ENCODE measurements at places on chromosomes 6 and 20.
A peak's percentile ranks its signal among the peaks of the same experiment; 100 is the strongest.

DNA sequence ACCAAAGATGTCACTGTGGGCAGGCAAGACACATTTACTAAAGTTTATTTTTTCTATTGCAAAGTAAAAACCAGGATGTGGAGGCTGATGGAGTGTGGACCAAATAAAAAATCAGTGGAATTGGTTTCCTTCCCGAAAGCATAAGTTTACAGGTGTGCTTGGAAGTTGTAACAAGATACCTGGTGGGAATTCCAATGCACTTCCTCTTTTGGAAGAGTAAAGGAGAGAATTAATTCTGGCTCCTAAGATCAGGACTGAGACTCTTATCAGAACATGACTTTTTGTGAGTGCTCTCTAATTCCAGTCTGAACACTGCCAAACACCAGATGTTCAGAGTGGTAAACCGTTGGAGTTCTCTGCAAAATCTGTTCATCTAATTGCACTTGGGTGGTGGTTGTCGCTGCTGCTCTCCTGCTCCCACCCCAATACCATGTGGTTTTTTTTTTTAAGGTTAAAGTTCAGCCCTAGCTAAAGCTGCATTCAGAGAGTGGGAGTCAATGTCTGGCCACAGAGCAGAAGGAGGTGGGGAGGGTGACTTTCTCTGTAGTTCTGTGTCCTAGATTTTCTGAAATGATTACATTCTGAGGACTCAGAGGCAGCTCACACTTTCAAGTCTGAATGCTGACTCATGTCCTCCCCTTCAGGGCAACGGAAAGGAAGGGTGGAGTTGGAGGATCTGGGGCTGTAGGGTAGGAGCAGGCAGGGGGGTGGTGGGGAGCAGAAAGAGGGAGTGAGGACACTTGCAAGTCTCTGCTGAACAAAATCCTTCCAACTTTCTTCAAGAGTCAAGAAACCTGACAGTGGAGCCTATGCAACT is 275.8 kb upstream of the PRDM1 start:
- DNase-seq, result no peak

GRCh38 chr6:105977934-105978504 is 108.1 kb upstream of the PRDM1 start:
- DNase-seq, result no peak

GRCh38 chr6:170039156-170040114 is 251.4 kb downstream of the DLL1 start:
- DNase-seq, result no peak

- DNase-seq, result peak; percentile 21
These were observed 81.8 kb downstream of the KIF16B start for GRCh38 chr20:16491294-16491905.

- DNase-seq, result no peak
These were observed 68.6 kb upstream of the FYN start for GRCh38 chr6:111941686-111942330.

GRCh38 chr20:21437248-21437647 is 39.9 kb upstream of the NKX2-4 start:
- no peak for DNase-seq

- DNase-seq, result no peak
These were observed 82.6 kb downstream of the EPB41L2 start for GRCh38 chr6:130980310-130981032.

DNA sequence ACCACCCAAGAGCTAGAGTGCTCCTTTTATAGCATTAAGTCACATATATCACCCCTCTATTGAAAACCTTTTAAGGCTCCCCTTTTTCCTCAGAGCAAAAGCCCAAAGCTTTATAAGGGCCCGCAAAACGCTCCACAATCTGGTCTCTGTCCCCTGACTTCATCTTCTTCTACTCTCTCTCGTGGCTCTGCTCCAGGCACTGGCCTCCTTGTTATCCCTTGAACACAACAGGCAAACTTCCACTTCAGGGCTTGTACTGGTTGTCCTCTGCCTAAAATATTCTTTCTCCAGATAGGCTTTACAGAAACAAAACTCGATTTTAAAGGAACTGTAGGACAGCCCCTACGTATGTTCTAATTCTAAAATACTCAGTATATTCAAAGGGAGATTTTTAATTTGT is 44.0 kb upstream of the SPDEF start:
- no peak for DNase-seq

- no peak for DNase-seq
These were observed 136.6 kb upstream of the MCHR2 start for GRCh38 chr6:100130630-100131029.

- no peak for DNase-seq
These were observed 38.3 kb downstream of the SIRPA start for GRCh38 chr20:1933465-1933870.

DNA sequence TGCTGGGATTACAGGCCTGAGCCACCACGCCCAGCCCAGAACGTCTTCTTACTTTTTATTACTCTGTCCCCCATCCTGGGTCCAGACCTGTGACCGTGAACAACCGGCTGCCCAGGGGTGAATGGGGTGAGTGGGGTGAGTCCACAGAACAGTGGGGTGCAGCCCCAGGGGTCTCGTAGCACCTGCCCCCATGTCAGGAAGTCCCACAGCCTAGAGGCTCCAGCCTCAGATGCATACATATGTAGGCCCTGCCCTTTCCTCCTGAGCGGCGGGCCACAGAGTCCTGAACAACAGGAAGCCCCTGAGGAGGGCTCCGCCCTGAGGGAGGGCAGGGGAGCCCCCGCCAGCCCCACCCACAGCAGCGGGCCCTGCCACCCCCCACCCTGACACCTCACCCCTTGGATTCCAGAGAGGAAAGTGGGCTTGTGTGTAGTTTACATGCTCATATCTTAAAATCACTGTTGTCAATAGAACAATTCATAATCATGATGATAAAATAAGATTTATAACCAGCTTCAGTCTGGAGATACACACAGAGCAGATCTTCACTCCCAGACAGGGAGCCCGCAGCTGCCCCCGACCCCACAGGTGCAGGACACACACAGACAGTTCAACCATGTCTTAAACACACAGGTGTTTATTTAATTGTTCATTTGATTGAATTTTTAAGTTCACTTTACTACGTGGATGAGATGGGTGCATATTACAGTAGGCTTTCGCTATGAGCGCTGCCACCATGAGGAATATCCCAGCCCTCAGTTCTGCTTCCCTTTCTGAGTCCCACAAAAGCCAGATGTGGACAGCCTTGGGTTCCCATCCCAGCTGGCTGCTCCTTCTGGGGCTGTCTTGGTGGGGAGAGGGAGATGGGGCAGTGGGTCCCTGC is 12.4 kb upstream of the GMEB2 start:
- no peak for DNase-seq

DNA sequence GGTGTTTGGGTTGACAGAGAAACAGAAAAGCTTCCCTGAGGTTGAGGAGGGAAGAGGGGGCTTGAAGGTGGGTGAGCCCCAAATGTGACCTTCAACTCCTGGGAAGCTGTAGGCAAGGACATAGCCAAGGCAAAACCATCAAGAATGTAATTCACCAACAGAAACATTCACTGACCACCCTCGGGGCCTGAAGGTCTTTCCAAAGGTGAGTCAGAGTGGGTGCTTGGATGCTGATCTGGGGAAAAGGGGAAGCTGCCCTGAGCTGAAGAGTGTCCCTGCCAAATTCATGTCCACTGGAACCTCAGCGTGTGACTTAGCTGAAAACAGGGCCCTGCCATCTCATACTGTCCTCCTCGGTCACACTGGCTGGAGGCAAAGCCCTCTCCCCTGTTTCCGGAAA is 234.2 kb upstream of the SULF2 start:
- DNase-seq, result no peak

GRCh38 chr6:124029567-124029966 is 225.9 kb downstream of the NKAIN2 start:
- no peak for DNase-seq

DNA sequence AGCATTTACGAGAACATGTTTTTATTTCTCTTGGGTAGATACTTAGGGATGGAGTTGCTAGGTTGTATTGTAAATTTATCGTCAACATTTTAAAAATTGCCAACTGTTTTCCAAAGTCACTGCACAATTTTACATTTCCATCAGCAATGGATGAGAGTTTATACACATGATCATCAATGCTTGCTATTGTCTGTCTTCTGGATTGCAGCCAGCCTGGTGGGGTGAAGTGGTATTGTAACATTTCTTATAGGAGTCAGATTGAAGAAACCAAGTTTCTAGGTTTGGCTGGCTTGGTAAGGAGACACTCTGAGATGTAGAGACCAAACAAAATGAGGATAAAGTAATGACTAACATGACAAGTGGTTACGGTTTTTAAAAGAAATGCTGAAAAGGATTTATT is 57.1 kb upstream of the HDDC2 start:
- DNase-seq, result no peak

GRCh38 chr6:131523988-131524673 is 48.9 kb upstream of the ARG1 start:
- no peak for DNase-seq

DNA sequence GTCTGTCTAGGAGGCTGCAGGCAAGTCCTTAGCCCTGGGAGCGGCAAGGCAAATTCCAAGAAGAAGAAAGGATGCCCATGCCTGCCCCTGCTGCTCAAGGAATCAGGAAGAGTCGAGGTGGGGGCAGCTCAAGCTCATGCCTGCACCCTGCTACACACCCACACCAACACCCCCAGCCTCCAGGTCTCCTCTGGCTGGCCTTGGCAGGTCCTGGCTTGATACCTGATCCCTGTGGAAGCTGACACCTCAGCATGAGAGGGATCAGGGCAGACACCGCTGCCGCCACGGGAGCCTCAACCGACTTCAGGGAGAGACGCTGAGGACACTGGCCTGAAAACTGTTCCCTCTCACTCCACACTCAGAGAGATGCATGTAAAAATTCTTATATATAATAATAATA is 35.5 kb upstream of the MAFB start:
- no peak for DNase-seq

GRCh38 chr6:42099340-42100028 is 42.9 kb downstream of the C6orf132 start:
- DNase-seq, result peak; percentile 17

DNA sequence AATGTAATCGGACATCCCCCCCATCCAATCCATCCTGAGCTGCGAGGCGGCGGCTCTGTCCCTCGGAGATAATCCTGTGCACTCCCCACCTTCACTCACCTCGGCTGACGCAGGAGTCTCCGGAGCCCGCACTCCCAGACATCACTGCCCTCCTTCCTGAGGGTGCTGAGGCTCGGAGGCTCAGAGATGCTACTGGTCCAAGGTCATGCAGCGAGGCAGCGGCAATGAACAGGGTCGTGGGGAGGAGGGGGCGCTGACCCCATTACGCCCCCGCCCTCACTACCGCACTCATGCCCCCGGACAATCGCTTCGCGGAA is 485 bp downstream of the ADISSP start:
- DNase-seq, result no peak

- DNase-seq, result no peak
These were observed 704.1 kb downstream of the PTPRT start for GRCh38 chr20:42485556-42485955.

GRCh38 chr20:50585214-50585613 is 75.0 kb downstream of the PTPN1 start:
- DNase-seq, result no peak

DNA sequence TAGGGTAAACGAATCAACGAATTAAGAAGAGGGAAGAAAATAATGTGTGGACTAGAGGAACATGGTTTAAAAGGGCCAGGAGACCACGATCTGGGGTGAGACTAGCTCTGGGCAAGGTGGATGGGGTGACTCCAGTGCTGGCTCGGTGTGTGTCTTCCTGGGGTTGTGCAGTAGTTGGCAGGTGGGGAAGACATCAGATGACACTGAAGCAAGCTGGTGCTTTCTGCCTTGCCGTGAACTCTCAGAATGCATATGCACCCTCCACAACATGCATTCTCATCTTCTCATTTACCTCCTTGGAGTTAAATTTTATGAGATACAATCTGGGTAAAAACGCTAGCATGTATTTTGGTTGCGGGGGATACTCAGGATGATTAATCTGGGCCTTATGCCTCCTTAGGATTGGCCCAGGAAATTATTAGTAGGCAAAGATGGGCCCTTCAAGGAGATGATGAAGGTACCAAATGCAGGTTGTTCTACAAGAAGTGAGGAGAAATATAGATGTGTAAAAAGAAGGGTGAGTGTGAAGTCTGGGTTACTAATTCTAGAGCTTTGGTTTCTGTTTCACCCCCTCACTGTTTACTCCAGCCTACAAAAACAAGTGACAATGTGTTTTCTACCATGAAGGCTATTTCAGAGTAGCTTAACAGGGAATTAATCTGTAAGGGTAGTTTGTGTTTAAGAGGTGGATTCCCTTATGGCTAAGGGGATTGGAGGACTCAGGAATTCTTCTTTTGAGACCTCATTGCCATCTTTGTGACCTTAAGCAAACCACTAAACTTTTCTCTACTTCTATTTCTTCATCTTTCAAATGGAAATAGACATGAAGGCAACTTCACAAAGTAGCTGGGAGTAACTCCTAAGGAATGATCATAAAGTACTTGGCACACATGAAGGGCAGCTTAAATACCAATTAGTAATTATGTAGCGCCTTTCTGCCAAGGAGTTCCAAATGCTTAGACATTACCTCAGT is 71.0 kb upstream of the SUPT3H start:
- no peak for DNase-seq

All from putamen (tissue), 1 donor.